Regular cardiac myocyte (primary cell): ENCODE measurements at places on chromosomes 11 and 22. TPM values are rescaled to one million over a fixed set of nuclear protein-coding genes. Genes with fewer than 3 reads are reported as not detected.

The CREBZF gene
- 26.8 and 51.9 TPM in 2 replicates for total RNA-seq

The OR51E2 gene
- 0.19 and 0.56 TPM in 2 replicates for total RNA-seq

The PNPLA2 gene
- 13.0 and 15.5 TPM in 2 replicates for total RNA-seq

The LRRC75B gene
- total RNA-seq = 2.1 and 5.1 TPM in 2 replicates

The TSGA10IP gene
- not detected in 2 replicates for total RNA-seq

The USH1C gene
- not detected in 2 replicates for total RNA-seq
